ENCODE measurements at places on chromosomes 2 and 18.

- no peak for DNase-seq
These were observed 66.9 kb downstream of the EMX1 start for GRCh38 chr2:72984172-72984671.

- DNase-seq = no peak
These were observed 61.6 kb upstream of the NCOA1 start for GRCh38 chr2:24429197-24430074.

DNA sequence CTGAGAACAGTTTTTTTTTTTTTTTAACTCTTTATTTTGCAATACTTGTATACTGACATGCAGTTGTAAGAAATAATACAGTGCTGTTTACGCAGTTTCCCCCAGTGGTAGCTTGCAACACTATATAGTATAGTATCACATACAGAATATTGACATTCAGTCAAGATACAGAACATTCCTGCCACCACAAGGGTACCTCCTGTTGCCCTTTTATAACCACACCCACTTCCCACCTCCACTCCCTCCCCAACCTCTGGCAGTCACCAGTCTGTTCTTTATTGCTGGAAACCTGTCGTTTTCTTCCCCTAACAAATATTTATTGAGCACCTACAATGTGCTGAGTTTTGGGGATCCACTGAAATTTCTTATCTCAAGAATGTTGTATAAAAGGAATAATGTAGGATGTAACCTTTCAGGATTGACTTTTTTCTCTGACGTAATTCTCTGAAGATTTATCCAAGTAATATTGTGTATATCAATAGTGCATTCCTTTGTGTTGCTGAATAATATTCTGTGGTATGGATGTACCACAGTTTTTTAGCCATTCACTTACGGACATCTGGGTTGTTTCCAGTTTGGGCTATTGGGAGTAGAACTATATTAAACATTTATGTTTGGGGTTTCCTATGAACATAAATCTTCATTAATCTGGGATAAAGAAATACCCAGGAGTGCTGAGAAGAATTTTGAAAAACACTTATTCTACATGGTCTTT lies 51.4 kb upstream of the EML6 start:
- no peak for DNase-seq

- DNase-seq = peak; percentile 88
These were observed 57.5 kb downstream of the DTNA start for GRCh38 chr18:34767601-34768027.

DNA sequence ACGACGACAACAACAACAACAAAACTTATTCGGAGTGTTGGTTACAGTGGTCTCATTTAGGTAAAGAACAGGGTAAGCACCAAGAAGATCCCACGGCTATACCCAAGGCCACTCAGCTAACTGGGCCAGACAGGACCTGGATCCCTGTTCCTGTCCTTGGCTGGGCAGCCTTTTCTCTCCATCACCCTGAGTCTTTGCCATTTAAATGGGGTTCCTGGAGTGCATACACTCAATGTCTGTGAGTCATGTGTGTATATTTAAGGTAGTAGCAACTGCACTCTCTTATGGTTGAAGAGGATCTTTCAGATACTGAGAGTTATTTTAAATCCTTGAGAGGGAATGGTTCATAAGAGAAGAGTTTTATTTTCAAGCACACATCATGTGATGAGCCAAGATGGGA lies 35.3 kb downstream of the ADCYAP1 start:
- DNase-seq = no peak

DNA sequence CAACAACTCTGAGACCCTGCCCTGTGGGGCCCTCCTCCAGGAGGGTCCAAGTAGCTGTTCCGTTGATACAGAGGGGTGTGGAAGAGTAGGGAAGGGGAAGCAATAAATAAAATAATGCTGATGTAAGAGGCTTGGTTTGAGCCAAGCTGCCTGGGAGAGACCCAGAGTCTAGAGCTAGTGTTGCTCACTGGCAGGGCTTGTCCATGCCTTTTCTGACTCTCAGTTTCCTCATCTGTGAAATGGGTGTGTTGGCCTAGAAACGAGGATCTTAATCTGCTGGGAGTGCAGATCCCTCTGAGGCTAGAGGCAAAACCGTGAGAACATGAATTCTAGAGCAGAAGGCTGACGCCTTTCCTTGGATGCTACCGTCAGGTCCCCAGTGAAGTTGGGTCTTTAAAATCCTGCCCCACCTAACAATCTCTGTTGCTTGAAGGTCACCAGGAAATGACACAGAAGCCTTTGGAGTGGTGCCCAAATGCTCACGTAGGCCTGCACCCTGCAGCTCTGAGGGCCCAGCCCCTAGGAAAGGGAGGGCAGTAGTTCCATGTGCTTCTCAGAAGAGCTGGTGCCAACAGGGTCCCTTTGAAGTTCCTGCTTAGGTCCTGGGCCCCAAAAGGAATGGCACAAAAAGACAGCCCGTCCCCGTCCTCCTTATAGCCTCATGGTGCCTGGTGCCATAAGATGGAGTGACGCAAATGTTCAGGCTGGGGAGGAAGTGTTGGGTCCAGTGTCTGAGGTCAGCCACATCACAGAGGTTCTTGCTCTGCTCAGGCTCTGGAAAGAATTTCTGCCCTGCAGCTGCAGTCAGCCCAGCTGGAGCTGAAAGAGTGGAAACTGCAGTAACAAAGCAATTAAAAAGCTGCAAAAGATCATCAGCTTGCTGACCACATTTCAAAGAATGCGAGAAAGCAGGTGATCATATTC lies 73.2 kb upstream of the SMAD2 start:
- peak; percentile 91 for DNase-seq

GRCh38 chr2:190432567-190433231 lies 24.5 kb downstream of the MFSD6 start:
- DNase-seq = no peak

GRCh38 chr2:45119855-45120254 lies 110.6 kb upstream of the SIX2 start:
- peak; percentile 93 for DNase-seq

GRCh38 chr2:142307086-142307485 lies 176.3 kb upstream of the LRP1B start:
- DNase-seq = no peak
